ENCODE measurements at places on chromosomes 16 and 17. TPM values are rescaled to one million over a fixed set of nuclear protein-coding genes. Genes with fewer than 3 reads are reported as not detected.

Gene PROCA1
- 3.7 TPM for total RNA-seq

Gene RAMP2
- total RNA-seq = not detected

Gene RNF43
- 1.3 TPM for total RNA-seq

Gene CORO6
- 2.1 TPM for total RNA-seq

Gene PRR35
- 0.12 TPM for total RNA-seq

Gene TBC1D26
- not detected for total RNA-seq

Gene NAGPA
- 10.1 TPM for total RNA-seq

Gene ZPBP2
- total RNA-seq = not detected

Gene WBP2
- 73.8 TPM for total RNA-seq

Gene DHX58
- total RNA-seq = 7.6 TPM

Gene KRT33A
- not detected for total RNA-seq

Gene ITGAX
- total RNA-seq = 62.1 TPM

Gene VAT1L
- total RNA-seq = not detected

Gene GRAPL
- total RNA-seq = 9.6 TPM

Gene IRX3
- not detected for total RNA-seq

Gene TMEM100
- not detected for total RNA-seq

Gene POLR2A
- 283 TPM for total RNA-seq

Gene CCL18
- not detected for total RNA-seq

Gene MT1G
- 3.3 TPM for total RNA-seq

Gene WDR90
- total RNA-seq = 130 TPM

Gene RNF222
- total RNA-seq = not detected

Gene CCDC144A
- total RNA-seq = 1.5 TPM

Gene ELMO3
- total RNA-seq = 3.6 TPM

Gene TSEN54
- total RNA-seq = 106 TPM

Gene TLCD3A
- 17.8 TPM for total RNA-seq

Gene RDM1
- total RNA-seq = 1.3 TPM

Gene EVPL
- total RNA-seq = 0.64 TPM

Gene CREBBP
- total RNA-seq = 90.3 TPM

Gene MYH1
- not detected for total RNA-seq

Gene CCT6B
- 0.45 TPM for total RNA-seq

Gene STX1B
- 0.05 TPM for total RNA-seq

Gene PDIA2
- total RNA-seq = not detected

Gene NUPR1
- total RNA-seq = not detected

Gene TAC4
- total RNA-seq = not detected

Gene ZG16
- total RNA-seq = not detected

Gene CES5A
- total RNA-seq = not detected

Gene CDRT15
- total RNA-seq = not detected

Gene CCDC154
- total RNA-seq = 3.6 TPM

Gene GID4
- total RNA-seq = 9.0 TPM

Gene PNMT
- total RNA-seq = not detected

Gene OTOP3
- not detected for total RNA-seq

Gene NFE2L1
- 153 TPM for total RNA-seq

Gene CLEC18B
- 2.2 TPM for total RNA-seq

Gene DHX8
- total RNA-seq = 51.8 TPM

Gene GJD3
- total RNA-seq = not detected

Gene GCGR
- not detected for total RNA-seq

Gene TOP2A
- total RNA-seq = 116 TPM
